GM04504 (cell line): ENCODE measurements at places on chromosomes 7 and 10.

DNA sequence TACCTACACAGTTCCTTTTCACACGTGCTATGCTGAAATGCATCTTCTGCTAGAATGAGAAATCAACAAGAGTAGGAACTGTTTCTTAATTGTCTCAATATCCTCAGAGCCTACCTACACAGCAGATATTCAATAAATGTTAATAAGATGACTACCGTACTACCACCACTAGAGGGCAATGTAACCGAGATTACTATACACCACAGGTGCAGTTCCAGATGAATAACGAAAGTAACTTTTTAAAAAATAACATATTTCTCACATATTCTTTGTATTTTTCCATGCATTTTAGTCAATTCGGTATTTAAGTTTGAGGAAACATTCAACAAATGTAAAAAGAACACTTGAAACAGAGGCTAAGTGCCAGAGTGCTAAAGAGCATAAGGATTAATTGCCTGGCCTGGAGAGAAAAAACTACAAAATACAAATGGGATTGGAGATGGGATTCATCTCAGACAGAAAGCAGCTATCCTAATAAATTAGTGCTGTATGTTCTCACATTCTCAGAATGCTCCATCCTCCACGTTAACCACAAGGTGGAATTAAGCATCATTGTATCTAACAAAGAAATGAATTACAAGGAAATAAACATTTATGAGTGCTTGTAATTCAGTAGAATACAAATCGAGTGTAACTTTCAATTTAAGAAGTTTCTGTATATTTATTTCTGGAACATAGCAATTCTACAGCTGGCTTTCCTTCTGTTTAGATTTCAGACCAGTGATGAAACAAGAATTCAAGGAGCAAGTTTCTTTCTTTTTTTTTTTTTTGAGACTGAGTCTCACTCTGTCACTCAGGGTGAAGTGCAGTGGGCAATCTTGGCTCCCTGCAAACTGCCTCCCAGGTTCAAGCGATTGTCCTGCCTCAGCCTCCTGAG, 20.3 kb upstream of the HECTD2 start:
- no peak for DNase-seq

DNA sequence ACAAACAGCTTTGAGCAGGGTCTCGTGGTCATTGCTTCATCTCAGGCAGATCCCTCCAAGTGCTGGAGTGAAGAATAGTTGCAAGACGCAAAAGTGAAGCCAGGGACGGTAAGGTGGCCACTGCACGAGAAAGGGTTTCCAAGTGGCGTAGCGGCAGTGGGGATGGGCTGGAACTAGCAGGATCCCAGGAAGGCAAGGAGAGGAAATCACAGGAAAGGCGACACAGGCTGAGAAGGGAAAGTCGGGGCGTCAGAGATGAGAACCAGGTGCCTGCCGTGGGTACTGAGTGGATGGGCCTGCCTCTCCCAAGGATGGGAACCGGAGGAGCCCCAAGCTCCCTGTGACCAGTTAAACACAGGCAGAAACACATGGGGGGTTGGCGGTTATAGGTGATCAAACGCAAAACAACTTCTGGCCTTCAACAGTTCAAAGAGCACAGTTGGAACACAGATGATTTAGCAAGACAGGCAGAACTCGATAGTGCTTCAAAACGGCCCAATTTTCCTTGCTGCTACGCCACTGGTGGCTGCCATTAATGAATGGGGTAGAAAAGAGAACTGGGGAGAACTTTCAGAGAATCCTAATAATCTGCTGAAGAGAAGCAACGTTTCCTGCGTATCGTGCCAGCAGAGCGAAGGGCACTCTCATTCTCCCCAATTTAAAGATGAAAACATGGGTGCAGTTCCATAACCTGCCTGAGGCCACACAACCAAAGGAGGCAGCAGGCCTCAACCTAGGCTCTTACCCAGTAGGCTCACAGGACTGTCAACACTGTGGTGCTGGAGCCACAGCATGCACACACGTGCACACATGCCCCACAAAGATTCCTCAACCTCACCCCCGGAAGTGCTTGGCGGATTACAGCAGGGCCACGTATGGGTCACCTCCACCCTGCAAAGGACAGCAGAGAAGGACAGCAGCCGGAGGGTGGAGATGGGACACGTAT, 61.9 kb downstream of the MAD1L1 start:
- no peak for DNase-seq

DNA sequence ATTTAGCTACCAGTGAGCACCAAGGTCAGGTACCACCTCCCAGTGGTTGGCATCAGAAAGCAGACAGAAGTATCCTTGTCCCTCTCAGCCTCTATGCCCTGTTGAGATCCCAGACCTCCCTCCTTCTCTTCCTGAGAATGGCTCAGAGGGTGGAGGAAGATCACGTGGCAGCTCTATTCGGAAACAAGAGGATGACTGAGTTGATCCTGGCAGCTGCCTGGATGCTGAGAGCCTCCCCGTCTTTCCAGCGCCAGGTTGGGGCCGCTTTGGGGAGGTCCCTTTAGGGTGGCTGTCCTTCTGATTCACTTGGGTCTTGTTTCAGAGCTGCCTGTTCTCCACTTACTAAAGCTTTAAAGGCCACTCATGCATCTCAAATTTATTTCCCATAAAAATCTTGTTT, 36.9 kb upstream of the NPFFR1 start:
- DNase-seq, result no peak

GRCh38 chr10:59181668-59182067, 5.2 kb downstream of the PHYHIPL start:
- peak; percentile 34 for DNase-seq

- no peak for DNase-seq
Observed at GRCh38 chr7:116439841-116440549, 59.5 kb upstream of the CAV2 start.

GRCh38 chr7:147438216-147438615, 1152.3 kb upstream of the C7orf33 start:
- DNase-seq, result no peak

DNA sequence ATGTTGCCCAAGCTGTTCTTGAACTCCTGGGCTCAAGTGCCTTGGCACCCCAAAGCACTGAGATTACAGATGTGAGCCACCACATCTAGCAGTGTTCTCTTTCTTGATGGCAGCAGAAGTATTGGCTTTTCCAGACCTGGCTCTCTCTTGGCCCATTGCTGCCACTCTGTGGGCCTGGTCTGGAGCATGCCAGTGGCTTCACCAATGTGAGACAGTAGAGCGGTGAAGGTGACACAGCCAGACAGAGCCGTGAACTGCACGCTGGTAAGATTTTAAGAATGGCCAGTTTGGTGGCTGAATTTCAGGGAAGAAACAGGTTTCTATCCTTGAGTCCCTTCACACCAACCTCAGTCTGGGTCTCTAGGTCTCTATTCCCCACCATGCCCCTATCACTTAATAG, 552.7 kb upstream of the NRP1 start:
- DNase-seq, result no peak

DNA sequence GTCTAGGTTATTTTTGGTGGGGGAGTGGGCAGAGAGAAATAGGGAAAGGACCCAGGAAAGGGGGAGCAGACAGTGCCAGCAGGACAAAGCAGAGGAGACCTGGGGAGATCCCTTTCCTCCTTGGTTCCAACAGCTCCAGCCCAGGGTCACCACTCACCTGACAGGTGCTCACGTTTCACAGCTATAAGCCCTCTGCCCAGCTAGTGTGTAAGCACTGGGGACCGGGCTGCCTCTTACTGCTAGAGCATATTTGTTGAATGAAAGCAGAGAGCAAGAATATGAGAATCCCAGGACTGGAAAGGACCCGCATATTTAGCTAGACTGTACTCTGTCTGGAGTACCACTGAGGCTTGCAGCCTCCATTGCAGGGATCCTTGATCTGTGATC, 6.7 kb downstream of the ZCCHC24 start:
- DNase-seq, result no peak

- DNase-seq, result no peak
Observed at GRCh38 chr10:102642736-102643335, 1.4 kb upstream of the TRIM8 start.

- DNase-seq, result no peak
Observed at GRCh38 chr7:105662998-105663397, 81.7 kb upstream of the EFCAB10 start.

DNA sequence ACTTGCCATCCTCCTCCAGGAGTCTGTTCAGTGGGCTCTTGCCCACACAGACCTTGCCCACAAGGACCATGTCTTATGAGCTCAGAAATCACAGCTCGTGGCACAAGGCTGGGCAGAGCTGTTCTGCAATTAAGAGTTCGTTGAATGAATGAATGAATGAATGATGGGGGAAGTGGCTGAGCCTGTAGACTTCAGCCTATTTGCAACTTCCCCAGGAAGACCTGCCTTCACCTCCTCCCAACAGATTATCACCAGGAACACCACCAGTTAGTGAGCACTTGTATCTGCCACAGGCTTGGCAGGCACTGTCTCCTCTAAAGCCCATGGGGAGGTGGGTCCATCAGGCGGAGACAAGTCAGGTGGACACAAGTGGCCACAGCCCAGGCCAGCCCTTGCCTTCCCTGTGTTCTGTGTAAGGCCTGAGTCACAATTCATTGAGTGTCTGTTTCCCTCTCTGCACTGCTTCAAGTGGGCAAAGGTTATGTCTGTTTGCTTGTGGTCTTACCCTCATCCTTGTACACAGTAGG, 1.8 kb upstream of the FGF8 start:
- DNase-seq, result no peak

DNA sequence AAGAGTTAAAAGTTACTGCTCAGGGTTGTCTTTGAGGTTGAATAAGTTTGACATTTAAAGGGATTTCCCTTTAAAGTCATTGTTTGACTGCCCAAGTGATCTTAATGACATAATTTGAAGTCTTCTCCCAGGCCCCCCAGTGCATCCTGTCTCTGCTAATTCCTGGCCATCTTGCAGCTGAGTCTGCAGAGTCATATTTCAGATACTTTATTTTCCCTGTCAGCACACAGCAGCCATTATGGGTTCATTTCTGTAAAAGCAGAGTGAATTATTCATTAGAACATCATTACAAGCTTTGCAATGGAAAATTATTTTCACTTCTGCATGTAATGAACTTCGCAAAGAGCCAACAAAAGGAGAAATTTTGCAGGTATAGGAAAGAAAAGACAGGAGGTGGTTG, 536.6 kb downstream of the GALNT17 start:
- no peak for DNase-seq

- DNase-seq, result no peak
Observed at GRCh38 chr10:5440206-5440605, 27.8 kb downstream of the NET1 start.

GRCh38 chr10:81177651-81178244, 640.0 kb downstream of the SH2D4B start:
- no peak for DNase-seq

GRCh38 chr7:36306722-36307121, 82.9 kb upstream of the ANLN start:
- DNase-seq, result no peak

- DNase-seq, result no peak
Observed at GRCh38 chr7:28270536-28270935, 89.9 kb upstream of the JAZF1 start.

DNA sequence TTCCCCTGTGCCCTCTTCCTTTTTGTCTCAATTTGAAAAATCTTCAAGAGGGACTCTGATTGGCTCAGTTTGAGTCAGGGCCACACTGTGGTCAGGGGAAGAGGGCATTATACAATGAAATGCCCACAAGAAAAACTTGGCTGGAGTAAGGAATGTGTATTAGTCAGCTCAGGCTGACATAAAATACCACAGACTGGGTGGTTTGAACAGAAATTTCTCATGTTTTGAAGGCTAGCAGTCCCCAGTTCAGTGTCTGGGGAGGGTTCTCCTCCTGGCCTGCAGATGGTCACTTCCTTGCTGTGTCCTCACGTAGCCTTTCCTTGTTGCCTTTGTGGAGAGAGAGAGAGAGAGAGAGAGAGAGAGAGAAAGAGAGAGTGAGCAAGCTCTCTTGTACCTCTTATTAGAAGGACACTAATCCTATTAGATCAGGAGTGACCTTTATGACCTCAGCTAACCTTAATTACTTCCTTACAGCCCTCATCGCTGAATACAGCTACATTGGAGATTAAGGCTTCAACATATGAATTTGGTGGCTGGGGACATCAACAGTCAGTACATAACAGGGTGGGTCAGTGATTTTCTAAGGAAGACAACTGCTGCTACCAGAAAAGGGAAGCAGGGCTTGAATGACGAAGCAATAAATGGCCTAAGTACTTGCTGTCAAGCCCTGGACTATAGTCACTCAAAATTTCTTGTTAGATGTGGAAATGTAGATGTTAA, 25.8 kb upstream of the FAM13C start:
- peak; percentile 86 for DNase-seq

GRCh38 chr10:103617602-103618385, 124.3 kb downstream of the NEURL1 start:
- DNase-seq, result no peak

DNA sequence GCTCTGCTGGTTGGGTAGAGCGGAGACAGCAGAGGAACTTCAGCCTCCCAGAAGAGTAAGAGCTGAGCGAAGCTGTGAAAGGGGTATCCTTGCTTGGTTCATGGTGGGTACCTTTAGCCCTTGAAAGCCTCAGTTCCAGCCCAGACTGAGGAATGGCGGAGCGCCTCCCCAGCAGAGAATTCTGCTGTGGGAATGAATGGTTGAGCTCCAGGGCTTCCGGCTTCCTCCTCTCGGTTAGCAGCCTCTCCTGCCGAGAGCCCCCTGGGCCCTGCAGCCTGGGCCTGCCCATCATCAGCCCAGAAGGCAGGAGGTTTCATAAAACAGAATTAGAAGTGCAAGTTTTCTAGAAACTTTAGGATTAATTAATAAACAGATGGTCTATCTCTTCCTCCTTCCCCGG, 79.9 kb upstream of the ANLN start:
- no peak for DNase-seq

- DNase-seq, result no peak
Observed at GRCh38 chr10:132496360-132497062, 41.1 kb upstream of the INPP5A start.

DNA sequence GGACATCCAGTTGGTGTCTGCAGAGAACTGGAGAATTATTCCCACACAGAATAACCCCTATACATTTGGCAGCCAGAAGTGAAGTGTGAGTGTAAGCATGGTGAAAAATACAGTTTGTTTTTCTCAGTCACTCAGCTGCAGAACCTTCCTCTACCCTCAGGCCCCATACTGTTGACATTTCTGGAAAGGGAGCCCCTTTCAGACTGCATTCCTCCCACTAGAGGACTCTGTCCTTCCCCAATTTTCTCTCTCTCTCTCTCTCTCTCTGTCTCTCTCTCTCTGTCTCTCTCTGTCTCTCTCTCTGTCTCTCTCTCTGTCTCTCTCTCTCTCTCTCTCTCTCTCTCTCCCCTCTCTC, 86.8 kb upstream of the STEAP1B start:
- DNase-seq, result no peak

DNA sequence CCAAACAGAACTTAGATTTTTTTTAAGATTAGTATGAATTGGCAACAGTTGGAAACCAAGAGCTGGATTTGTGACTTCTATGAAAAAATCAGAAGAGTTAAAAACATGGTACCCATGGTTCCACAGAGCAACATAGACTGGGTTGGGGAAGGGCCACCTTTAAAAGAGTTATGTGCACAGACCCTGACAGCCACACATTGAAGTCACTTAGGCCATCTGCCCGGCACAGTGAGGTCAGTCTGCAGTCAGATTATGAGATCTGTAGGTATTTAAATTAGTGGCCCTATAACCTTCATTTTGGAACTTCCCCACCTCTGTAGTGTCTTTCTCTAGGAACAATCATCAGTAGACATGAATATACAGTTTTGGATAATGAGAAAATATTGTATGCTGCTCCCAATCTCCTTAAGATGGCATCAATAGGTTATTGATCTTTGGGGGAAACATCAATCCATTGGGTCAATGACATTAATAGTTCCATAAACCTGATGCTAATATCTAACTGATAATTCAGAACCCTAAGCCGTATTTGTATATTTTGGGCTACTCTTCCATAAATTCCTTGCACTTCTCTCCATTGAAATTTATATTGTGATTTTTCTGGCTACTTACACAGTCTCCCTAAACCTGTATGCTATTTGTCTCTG, 7.0 kb downstream of the ANKRD1 start:
- no peak for DNase-seq

- no peak for DNase-seq
Observed at GRCh38 chr10:100289641-100290040, 3.2 kb upstream of the BLOC1S2 start.
